Left renal cortex interstitium (tissue), 4 donors: ENCODE measurements at places on chromosomes 7 and 10. TPM values are rescaled to one million over a fixed set of nuclear protein-coding genes. Genes with fewer than 3 reads are reported as not detected.
A peak's percentile ranks its signal among the peaks of the same experiment; 100 is the strongest.

DNA sequence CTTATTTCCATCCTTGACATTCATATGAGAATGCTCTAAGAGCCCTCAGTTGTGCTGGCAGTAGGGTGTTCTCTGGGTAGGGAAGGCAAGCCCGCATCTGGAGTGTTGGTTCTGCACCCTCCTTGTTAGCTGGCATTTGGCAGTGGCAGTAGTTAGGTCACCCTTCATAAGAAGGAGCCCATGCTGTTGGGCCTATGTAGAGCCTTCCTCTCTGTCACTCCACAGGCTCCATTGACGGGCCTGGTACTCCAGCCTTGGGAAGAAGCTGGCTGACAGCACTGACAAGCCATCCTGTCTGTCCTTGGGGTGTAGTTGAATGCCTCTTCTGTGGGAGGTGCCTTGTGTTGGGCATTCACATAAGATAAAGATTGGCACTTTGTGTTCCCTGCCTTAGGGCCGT, 89.7 kb downstream of the BMPR1A start:
- DNase-seq: no peak

DNA sequence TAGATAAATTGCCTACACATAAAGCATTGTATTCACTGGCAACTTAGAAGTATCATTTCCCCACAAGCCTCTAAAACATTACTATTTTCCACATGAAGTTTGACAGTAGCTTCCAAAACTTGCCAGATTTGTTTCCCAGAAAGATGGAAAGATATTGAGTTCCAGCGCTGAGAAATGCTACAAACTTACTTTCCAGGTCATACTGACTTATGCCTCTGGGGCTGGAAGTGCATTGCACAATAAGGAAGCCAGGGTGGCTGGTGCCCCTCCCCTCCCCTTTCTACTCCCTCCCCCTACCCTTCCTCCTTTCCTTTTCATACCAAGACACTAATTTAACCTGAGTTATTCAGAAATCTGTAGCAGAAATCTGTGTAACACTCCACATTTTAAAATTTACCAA, 212.6 kb downstream of the WDR37 start:
- no peak for DNase-seq

DNA sequence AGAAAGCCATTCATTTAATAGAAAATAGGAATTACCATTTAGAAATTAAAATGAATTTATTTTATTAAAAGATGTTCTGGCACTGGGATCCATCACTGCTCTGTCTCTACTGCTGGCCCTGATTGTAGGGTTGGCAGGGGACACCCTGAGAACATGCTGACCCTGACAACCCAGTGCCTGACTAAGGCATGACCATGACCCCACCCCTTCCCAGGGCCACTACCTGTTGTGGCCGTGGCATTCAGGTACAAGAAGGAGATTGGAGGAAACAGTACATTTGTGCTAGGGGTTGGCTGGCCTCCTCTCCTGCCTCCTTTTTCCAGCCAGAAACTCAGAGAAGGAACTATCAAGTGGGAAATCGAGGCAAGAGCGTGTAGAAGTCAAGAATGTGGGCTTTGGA, 197.0 kb upstream of the ZMIZ1 start:
- no peak for DNase-seq

DNA sequence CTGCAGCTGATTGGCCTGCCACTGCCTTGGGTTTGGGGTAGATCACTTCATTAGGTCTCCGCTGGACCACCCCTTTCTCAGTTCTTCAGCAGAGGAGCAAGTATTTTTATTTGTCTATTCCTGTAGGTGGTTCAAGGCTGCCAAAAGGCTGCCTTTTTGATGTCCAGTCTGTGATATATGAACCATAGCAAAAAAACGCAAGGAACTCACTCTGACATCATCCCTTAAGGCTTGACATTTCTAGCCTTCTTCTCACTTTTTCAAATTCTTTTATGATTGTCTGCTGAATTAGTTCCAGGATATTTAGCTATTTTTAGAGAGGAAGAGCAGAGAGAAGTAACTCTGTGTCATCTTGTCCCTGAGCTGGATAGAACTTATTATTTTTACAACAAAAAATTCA, 269.2 kb downstream of the BAMBI start:
- DNase-seq: no peak

GRCh38 chr7:151008511-151009323, 15.6 kb downstream of the ATG9B start:
- no peak for DNase-seq

- DNase-seq: no peak
Measured at GRCh38 chr7:151178831-151179230, 8.2 kb downstream of the ASB10 start.

DNA sequence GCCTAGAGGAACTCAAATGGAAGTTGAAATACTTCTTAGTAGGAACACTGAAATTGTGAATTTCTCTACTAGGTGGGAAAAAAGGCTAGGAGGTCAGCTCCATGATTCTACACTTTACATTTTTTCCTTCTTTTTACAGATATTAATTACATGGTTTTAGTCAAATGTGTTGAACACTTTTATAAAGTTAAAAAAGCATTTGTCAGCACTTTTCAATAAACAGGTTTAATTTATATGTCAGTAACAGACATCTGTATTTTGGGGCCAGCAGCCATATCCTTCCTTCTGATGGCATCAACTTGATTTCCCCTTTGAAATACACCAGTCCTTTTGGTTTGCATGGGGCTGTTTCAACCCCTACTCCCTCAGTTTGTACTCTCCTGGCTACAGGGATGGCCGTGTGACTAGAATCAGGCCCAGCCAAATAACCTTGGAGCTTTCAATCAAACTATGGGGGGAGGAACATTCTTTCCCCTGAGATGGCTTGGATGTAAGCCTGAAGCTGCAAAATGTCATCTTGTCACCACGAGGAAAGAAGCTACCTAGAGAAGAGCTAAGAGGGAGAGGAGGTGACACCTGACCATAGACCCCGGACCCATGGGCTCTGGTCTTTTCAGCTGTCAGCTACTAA, 171.0 kb upstream of the NEBL start:
- no peak for DNase-seq

- no peak for DNase-seq
Measured at GRCh38 chr10:111498560-111498959, 421.7 kb downstream of the ADRA2A start.

GRCh38 chr10:60397792-60398191, 8.1 kb upstream of the ANK3 start:
- DNase-seq: no peak

DNA sequence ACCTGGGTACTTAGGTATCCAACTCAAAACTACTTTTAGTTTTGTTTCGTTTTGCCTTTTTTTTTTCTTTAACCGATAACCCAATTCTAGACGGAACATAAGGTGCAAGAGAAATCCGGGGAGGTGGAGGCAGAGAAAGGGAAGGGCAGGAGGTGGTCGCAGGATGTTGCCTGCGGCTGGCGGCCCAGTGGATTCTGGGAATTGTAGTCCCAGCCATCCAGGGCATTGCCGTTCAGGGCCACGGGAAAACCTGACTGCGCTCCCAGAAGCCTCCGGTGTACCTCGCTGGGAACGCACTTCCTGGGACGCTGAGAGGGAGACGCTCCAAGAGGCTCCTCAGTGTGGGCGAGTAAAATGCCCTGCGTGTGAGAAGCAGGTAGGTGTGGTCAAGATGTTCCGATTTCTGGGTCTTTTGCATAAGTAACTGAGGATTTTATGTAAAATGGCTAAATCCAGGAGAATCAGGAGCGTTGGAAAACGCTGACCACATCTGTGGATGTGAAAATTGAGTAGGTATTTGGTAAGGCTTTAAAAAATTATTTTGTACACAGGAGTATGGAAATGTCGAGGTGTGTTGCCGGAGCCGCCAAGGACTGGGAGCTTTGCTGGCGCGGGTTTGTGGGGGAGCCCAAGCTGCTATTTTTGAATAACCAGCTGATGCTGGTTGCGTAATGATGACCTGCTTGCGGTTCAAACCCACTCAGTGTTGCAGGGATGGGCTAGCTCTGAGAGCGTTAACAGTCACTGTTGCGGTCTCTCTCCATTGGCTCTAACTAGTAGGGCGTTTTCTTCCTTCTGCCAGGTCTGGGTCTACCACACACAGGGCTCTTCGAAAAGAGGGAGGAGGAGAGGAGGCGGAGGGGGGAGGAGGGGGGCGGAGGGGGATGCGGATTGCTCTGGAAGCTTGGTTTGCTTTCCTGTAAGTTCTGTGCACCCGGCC, at the start of gene CLDN12:
Gene CLDN12 (plus strand): TSS at position 288 of the 940 bp plus-strand sequence. CDS start 9,216 bp downstream, outside the sequence.
- peak; percentile 81 for DNase-seq

DNA sequence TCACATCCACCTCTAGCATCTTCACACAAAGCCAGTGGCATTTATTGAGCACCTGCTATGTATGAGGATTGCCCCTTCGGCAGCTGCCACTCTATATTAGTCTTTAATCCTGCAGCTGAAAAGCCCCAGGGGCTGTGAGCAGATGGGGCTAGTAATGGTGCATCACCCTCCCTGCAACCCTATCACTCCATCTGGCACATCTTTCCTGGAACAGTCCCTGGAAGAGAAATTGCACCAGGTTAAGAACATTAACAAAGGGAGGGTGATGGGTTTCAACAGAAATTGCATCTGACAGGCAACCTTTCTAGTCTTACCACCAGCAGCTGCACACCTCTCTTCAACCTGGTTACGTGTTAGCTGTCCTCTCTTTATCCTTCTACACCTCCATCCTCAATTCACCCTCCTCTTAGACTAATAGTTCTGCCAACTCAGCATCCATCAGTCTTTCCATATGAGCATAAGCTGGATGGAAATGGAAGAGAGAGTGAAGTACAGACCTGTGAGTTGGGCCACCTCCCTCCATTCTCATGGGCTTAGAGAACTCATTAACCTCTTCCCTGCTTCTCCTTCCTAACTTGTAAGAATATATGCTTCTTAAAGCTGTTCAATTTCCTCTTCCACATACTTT, 168.6 kb upstream of the NEBL start:
- DNase-seq: no peak

DNA sequence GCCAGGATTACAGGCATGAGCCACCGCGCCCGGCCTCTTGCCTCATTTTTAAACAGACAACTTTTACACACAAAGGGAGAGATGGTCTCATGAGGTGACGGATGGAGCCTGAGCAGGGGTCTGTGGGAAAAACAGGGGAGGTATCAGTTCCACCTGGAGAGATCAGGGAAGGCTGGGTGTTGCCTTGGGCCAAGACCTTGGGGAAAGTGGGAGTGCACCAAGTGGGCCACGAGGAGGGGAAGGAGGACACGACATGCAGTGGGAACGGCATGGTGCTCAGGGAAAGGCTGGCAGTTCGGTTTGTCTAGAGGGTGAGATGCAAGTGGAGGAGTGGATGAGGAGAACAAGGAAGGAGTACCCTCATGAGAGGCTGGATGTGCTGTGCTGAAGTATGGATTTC, 8.9 kb upstream of the ZNF777 start:
- no peak for DNase-seq

DNA sequence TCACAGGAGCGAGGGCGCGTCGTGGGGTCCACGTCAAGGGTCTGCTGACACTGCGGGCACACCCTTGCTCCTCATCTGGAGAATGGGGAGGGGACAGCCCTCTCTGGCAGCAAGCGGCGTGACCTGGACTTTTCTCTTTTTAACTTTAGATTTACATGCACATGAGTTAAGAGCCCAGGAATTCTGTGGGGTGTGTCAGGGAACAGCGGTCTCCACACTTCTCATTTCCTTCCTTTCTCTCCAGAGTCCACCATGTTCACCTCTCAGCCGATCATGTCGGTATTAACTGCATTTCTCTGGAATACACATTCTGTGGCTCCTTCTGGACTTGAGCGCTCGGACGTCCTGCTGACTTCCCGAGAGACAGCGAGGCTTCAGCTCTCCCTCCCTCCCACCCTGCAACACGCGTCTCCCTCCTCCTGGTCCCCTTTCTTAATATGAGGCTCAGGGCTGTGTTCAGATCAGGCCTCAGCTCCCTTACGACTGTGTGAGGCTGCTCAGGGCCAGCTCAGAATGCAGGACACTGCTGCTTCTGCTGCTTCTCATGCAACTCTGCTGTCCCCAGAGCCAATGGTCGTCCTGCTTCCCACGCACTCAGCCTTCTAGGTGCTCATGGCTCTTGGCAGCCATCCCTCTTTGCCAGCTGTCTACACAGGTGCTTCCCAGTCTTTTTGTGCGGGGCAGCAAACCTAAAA, 261.3 kb downstream of the ELFN1 start:
- DNase-seq: no peak

DNA sequence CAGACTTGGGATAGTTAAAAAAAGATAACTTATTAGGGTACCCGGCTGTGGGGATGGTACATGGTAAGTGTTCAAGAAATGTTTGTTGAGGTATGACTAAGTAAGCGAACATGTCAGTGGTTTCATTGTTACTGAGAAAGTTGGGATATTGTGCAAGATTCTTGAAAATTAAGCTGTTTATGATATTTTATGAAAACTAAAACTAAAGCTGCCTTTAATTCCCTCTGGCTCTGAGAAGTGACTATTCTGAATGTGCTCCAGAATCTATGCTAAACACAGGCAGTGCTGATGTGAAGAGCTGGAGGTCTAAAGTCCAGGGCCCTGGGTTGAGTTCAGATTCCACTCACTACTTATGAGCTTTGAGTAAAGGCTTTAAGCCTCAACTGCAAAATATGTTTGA, 72.9 kb downstream of the AOAH start:
- DNase-seq: no peak

DNA sequence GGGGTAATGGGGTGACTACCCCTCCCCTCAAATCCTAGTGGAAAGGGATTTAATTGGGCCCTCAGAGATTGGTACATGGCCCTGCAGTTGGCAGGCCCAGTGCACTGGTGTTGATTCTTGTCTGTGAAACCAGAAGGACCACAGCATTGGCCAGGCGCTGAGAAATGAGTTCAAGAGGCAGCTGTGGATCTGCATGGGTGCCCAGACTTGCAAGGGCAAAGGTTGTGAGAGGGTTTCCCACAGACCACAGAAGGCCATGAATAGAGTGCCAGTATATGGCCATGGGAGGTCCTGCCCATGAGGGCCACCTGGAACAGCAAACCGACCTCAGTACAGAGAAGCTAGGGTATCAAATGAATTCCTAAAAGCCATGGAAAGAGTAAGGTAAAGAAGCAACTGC, 32.9 kb downstream of the TMEM168 start:
- no peak for DNase-seq

- DNase-seq: no peak
Measured at GRCh38 chr10:22319547-22319979, 1.3 kb upstream of the BMI1 start.

GRCh38 chr7:50939021-50939420, 156.3 kb upstream of the GRB10 start:
- DNase-seq: no peak

DNA sequence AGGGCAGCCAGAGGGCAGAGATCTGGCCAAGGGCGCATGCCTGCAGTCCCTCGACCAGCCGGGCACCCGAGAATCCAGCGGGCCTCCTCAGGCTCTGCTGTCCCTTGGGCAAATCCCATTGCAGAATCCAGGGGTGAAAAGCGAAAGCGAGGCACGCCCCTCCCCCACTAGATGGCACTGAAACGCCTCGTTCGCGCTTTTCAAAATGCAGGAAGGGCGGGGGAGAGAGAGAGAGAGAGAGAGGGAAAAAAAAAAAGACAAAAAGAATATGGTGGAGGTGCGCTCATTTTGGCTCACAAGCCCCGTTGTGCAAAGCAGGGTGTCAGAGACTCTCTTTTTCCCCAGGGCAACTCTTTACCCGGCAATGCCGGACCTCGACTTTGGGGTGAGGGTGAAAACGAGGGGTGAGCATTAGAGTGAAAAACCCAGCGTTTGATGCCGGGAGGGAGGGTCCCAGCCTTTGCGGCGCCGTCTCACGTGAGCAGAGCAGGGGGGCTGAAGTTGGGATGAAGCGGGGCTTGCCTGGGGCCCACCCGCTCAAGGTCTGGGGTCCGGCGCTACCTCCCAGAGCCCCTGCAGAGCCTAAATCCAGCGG, 2.5 kb upstream of the TMEM178B start:
- peak; percentile 10 for DNase-seq

MUC3A gene
- polyA plus RNA-seq: 0.49 TPM

UPK3BL2 gene
- polyA plus RNA-seq: 26.8 TPM

CPED1 gene
- polyA plus RNA-seq: 40.2 TPM

CYP51A1 gene
- polyA plus RNA-seq: 67.8 TPM

PRLHR gene
- not detected for polyA plus RNA-seq

SEM1 gene
- 155 TPM for polyA plus RNA-seq

PTF1A gene
- not detected for polyA plus RNA-seq
